ENCODE measurements at places on chromosomes 3 and 15.

GRCh38 chr3:153372326-153372725 lies 210.3 kb downstream of the RAP2B start:
- no peak for DNase-seq

DNA sequence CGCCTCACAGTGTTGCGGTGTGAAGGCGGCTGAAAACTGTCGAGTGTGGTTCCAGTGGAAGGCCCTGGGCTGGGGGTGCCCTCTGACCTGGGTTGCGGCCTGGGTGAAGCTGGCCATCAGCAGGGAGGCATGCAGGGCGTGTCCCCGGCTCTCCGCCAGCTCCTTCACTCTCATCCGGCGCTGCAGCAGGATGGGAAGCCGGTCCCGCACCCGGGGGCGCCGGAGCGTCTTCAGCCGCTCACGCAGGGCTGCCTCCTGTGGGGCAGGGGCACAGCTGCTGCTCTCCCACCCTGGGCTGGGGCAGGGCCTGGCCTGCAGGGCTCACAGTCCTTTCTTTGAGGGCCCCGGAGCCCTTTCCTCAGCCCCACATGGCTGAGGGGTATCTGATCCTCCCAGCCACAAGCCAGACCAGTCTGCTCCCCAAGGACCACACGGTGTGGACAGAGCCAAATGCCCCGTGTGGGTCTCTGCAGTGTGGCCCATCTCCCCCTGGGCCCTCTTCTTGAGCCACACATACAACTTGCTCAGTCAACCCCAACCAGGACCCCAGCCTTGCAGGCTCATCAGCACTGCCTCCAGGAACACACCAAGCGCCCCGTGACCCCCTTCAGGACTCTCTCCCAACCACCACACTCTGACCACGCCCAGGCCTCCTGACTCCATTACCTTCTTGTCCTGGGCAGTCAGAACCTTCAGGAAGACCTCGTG lies 26.8 kb downstream of the SPTBN5 start:
- DNase-seq = no peak

DNA sequence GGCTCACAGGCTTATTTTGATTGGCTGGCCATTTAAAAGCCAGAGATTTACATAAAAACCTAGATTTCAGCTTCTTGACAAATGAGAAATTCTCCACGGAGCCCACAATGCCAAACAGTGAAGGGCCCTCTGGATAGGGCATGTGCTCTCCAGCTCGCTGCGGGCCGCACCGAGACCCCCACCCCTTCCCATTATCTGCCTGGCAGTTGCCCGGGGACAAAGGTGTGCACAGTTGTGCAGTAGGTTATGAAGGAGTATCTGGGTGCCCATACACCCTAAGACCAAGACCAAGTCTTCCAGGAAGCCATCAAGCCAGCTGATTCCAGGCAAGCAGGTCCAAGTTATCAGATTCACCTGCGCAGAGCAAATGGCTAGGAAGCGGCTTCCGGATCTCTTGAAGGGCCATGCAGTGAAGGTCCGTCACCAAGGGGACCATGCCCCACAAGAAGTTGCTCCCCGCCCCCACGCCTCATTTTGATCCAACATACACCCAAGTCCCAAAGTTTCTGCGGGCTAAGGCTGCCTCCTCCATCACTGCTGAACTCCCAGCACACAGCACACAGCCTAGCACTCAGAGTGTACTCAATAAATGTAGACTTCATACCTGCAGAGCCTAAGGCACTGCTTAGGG lies 1.3 kb downstream of the MRPS25 start:
- DNase-seq = no peak

- DNase-seq = no peak
Observed at GRCh38 chr3:138114988-138115971, at the start of gene DZIP1L. TSS of gene DZIP1L (minus strand) at chr3:138115608. CDS start at chr3:138103971, 11,637 bp downstream.

GRCh38 chr3:126394179-126394976 lies at the start of gene CFAP100:
TSS of gene CFAP100 (plus strand) at chr3:126394909. CDS start at chr3:126396001, 1,092 bp downstream.
- DNase-seq = no peak

- no peak for DNase-seq
Observed at GRCh38 chr3:66583424-66584040, 82.7 kb upstream of the LRIG1 start.

- no peak for DNase-seq
Observed at GRCh38 chr3:25727316-25727715, 55.9 kb downstream of the NGLY1 start.

DNA sequence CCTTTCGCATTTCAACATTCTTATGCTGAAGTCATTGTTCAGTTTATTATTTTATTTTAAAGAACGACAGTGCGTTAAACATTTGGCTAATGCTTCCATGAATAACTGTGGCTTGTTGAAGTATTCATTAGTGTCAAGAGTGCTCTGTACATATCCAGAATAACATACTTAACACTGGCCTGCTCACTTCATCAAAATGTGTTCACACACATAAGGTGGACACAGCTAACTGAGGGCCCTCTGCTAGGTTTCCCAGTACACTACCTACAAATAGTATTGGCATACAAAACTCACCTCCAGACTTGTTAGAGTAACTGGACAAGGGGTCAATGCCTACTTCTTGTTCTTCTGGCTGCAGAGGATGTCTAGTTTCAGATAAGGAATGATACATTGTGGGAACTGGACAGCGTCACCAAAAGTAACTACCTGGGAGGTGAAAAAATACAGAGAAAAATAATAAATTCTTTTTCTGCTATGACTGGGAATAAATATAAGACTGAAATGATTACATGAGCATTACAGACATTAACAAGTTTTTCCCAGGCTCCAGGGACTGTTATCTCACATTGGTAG lies 234.2 kb downstream of the TBC1D5 start:
- no peak for DNase-seq

GRCh38 chr3:56087451-56088053 lies 380.7 kb downstream of the ERC2 start:
- no peak for DNase-seq

GRCh38 chr15:57060799-57061198 lies 142.4 kb downstream of the TCF12 start:
- DNase-seq = no peak

DNA sequence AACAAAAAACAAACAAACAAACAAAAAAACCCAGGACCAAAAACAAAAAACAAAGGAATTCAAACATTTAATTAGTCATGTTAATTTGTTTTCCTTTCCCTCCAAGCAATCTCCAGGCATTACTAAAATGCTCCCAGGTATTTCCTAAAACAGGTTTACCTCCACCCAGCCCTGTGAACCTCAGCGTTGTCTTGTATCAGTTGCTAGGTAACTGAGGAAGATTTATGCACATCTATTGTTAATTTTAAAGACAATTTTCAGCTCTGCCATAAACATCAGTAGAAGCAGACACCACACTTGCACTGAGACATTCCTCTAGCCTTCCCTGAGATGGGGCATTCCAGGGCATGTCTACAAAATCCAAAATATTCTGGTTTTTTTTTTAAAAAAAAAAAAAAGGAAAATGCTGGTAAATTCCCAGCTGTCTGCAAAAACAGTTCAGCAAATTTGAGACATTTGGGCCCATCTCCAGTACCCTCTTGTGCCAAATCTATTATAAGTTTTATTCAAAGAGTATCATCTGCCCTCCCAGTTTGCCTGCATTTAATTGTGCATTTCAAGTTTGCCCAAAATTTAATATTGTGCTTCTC lies 227.6 kb downstream of the ADAMTS9 start:
- no peak for DNase-seq

DNA sequence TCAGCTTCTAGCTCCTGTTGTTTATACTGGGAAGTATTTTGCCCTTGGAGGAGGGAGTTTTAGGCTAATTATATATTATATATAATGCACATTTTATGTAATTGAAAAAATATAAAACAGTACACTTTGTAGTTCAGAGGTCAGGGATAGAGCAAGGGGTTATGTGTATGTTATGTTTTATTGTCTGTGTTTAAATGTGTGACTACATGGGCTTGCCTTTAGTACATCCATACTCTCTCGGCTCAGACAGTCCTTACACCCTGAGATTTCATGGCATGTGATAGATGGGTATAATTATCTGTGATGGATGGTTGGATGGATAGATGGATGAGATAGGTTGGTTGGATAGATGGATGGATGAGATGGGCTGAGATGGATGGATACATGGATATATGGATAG lies 17.4 kb upstream of the ST3GAL6 start:
- no peak for DNase-seq

- DNase-seq = no peak
Observed at GRCh38 chr3:147809206-147809605, 400.0 kb downstream of the ZIC1 start.

- no peak for DNase-seq
Observed at GRCh38 chr3:107954845-107955244, 136.0 kb downstream of the CD47 start.

- no peak for DNase-seq
Observed at GRCh38 chr15:87224404-87224803, 1032.1 kb downstream of the NTRK3 start.

GRCh38 chr3:16365491-16366128 lies 100.6 kb downstream of the OXNAD1 start:
- DNase-seq = no peak

DNA sequence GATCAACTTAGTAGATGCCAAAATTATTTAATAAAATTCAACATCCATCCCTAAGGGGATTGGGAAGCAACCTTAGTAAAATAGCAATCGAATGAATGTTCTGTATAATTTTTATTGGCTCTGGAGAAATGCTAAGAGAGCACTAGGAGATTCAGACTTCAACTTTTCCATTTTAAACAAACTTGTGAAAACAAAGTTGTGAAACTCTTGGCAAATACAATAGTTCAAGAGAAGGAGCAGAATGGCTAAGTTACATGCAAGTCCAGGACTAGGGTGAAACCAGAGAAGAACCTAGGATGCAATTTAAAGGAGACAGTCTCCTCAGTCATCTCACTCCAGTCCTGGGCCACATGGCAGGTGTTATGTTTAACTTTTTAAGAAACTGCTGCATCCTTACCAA lies 16.7 kb upstream of the ZNF280D start:
- no peak for DNase-seq

GRCh38 chr3:187799942-187800641 lies 54.8 kb upstream of the BCL6 start:
- no peak for DNase-seq

- DNase-seq = peak; percentile 1
Observed at GRCh38 chr3:25910997-25911396, 121.1 kb downstream of the OXSM start.
